ENCODE measurements at places on chromosomes 2 and 18. TPM values are rescaled to one million over a fixed set of nuclear protein-coding genes. Genes with fewer than 3 reads are reported as not detected.

The NYAP2 gene
- not detected for total RNA-seq

The KCNS3 gene
- total RNA-seq: 0.78 TPM

The UGT1A5 gene
- total RNA-seq: not detected

The CD28 gene
- total RNA-seq: not detected

The SERPINB4 gene
- not detected for total RNA-seq

The NCKAP1 gene
- 211 TPM for total RNA-seq

The FSIP2 gene
- 0.13 TPM for total RNA-seq

The ALPP gene
- not detected for total RNA-seq
